ENCODE measurements at places on chromosomes 4 and X. TPM values are rescaled to one million over a fixed set of nuclear protein-coding genes. Genes with fewer than 3 reads are reported as not detected.
A peak's percentile ranks its signal among the peaks of the same experiment; 100 is the strongest.

GRCh38 chr4:71545168-71545567, 206.3 kb downstream of the SLC4A4 start:
- no peak for DNase-seq

DNA sequence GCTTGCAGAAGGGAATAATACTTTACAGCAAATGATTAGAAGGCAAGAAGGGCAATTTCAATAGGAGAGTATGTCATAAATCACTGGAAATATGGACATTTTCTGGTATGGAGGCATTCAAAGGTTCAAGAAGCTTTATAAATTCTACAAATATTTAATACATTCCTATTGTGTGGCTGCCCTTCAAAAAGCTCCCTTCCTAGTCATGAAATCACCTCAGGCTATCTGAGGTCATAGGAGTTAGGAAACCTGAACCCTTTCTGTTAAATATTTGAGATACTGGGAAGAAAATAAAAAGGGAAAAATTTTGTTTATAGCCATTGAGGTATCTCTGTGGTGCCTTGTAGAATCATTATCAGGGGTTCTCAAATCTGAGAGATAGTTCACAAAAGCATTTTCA, 316.8 kb upstream of the EMCN start:
- DNase-seq = no peak

DNA sequence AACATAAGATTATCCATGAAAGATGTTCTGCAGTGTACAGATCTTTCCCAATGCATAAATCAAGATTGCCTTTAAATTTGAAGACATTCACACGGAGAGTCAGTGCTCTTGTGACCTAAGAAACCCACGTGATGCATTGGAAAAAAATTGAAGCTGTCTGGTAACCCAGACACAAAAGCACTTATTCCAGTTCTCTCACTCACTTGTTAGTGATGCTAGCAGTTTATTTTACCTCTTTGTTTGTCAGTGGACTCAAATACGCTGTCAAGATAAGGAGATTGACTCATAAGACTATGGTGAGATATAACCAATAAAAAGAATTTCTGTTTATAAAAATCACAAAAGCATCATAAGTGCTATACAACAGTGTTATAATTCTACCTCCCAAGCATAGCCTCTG, 245.8 kb upstream of the SMIM31 start:
- DNase-seq = no peak

GRCh38 chr4:185775792-185776555, 36.0 kb downstream of the SORBS2 start:
- no peak for DNase-seq

DNA sequence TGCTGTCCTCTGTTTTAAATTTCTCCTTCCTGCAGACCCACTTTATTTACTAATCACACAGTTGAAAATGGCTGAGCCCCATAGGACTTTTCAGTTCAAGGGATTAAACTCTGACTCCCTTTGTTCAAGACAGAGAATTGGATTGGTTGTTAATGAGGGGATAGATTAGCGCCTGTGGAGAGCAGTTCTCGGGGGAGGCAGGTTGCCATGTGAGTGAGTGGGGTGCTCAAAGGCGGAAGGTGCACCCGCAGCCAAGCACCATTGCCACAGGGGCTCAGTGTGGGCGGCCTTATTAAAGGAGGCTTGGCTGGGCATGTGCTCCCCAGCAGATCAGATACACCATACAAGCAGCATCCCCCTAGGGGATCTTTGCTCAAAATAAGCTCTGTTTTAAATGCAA, 7.9 kb upstream of the CBR4 start:
- DNase-seq = no peak

GRCh38 chr4:177441061-177441802, 1.0 kb downstream of the AGA start:
- no peak for DNase-seq

DNA sequence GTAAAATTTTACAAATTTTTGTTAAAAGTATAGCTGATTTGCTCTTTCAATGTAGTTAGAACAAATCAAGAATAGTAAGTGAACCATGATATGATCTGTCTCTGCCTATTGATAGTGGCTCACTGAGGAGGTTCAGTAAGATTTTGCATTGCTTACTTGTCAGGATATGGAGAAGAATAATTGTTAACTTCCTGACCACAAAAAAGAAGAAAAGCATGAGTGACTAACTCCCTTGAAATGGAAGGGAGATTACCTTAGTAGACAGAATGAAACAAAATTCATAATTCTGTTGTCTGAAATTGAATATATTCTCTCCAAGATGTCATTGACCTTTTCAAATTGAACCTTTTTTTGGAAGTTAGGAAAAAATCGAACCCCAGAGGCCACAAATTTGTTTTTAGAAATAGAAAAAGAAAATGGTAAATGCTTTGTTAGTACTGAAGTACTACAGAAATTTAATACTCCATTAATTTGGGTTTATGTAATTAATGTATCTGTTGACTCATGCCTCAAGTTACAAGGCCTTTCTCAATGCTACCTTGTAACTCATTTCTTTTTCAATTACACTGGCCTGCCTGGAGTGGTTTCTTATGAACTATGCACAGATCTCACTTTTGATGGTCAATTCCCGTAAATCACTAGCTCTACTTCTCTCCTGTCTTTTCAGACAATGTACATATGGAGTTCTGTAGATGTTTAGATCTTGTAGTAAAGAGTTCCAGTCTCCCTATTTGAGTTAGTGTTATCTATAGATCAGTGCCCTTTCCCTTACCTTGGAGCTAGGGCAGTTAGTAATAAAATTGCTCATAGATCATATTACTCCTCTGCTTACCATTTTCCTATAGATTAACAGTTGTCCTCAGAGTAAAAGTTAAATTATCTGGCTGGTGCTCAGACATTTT, 139.3 kb downstream of the TLL1 start:
- DNase-seq = no peak

- peak; percentile 57 for DNase-seq
These were observed 443.2 kb upstream of the FGF16 start for GRCh38 chrX:77003956-77004355.

DNA sequence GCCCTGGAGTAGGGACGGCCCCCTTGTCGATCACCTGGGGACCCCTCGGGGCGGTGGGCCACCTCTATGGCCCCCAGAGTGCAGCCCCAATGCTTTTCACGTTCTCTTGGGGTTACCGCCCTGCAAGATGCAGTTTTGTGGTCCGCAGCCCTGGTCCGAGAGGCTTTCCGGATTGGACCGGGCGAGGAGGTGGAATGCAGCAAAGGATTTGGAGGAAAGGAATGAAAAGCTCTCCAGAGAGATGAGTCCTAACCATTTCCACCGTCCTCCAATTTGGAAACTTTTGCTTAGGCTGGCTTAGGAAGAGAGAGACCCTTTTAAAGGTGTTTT, 601 bp downstream of the SLC25A43 start:
- DNase-seq = no peak

DNA sequence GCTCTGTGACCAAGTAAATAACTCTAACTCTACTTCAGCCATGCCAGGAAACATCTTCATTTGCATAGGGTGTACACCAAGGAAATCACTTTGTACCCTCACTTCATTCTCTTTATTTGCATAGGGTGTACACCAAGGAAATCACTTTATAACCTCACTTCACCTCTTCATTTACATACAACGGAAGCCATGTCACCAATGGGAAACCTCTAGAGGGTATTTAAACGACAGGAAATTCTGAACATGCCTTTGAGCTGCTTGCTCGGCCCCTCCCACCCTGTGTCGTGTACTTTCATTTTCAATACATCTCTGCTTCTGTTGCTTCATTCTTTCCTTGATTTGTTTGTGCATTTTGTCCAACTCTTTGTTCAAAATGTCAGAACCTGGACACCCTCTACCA, 848.1 kb upstream of the FRG1 start:
- DNase-seq = no peak

DNA sequence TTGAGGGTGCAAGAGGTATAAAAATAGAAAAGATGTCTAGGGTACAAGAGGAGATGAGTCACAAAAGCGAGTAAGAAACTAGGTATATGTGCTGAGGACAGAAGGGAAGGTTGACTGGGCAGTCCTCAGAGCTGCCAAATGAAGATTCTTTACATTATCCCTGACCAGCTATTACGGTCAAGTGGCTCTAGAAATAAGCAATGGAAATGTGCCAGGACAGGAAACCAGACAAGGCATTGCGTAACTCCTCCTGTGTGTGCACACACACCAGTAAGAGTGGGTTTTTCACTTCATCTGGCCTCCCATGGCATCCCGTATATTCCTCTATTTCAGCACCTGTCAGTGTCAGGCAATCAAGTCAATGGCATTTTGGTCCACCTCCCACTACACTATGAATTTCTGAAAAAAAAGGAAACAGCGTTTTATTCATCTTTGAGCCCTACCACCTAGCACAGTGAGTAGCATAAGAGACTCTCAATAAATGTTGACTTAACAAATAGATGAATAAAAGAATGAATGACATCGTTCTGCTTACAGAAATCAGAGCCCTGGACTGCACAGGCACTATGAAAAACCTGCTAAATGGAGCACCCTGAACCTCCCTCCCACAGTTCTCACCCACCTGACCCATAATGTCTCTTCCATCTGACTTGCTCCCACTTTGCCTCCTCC, 62.6 kb upstream of the KLF3 start:
- DNase-seq = no peak

- no peak for DNase-seq
These were observed 3.4 kb downstream of the KLHL15 start for GRCh38 chrX:24023544-24023943.

Gene KLHL4
- not detected for total RNA-seq

Gene ESX1
- not detected for total RNA-seq

Gene OPRPN
- total RNA-seq = not detected

Gene COL25A1
- total RNA-seq = not detected

Gene TRIML2
- not detected for total RNA-seq

Gene MAMLD1
- 2.7 TPM for total RNA-seq

Gene TCEAL2
- total RNA-seq = not detected

Gene TMEM144
- total RNA-seq = 0.60 TPM

Gene SLC4A4
- total RNA-seq = not detected

Gene KIF4A
- 38.0 TPM for total RNA-seq

Gene DCX
- total RNA-seq = not detected

Measured in activated naive CD4-positive, alpha-beta T cell treated with anti-CD3 and anti-CD28 coated beads, Interleukin-2, amount 50 U/mL, for 72 hours (primary cell).